ENCODE measurements at places on chromosomes 3 and 15.

- no peak for DNase-seq
Measured at GRCh38 chr15:71386448-71387236, 271.4 kb downstream of the THSD4 start.

- DNase-seq: no peak
Measured at GRCh38 chr3:145889730-145890129, 271.3 kb downstream of the PLOD2 start.

- DNase-seq: no peak
Measured at GRCh38 chr15:73923488-73924164, 2.6 kb upstream of the LOXL1 start.

DNA sequence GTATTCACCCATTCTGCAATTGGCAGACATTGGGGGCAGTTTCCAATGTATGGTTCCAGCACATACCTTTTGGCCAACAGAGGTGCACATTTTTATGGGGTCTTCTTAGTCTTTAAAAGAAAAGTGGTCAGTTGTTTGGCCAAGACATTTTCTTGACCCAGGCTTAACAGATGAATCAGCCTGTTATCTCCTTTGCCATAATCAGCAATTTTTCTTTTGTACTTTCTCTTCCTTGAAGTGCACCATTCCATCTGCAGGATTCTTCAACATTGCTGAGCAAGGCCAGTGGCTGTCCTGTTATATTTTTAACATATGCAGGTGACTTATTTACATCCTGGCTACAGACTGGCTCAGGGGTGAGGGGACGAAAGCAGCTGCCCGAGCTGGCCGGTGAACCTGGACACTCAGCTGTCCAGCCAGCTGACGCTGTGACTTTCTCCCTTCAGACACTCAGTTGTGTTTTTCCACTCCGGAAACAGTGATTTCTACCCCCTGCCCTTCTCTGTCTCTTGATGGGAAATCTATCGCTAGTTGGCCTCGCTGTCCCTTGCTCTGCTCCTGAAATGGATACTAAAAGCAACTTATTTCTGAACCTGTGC lies 96.5 kb upstream of the TNFAIP8L3 start:
- no peak for DNase-seq

GRCh38 chr3:73073091-73073707 lies 11.7 kb downstream of the EBLN2 start:
- DNase-seq: no peak

GRCh38 chr3:31906182-31906581 lies 74.9 kb downstream of the OSBPL10 start:
- DNase-seq: no peak

GRCh38 chr15:43102187-43102586 lies 3.7 kb downstream of the UBR1 start:
- DNase-seq: no peak

DNA sequence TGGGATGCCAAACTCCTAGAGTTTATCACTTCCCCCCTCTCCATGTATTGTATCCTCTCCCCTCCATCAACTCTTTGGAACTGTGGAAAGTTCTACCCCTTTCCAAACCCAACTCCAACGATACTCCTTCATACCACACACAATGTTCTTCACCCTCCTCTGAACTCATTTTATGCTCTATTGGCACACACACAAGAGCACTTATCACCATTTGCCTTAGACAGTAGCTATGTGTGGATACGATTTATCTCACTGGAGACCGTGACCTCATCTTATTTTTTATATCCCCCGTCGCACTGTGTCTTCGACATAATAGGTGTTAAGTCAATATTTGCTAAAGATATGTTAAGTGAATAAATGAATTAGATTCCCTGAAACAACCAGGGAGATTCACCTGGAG lies 316.5 kb upstream of the PROK2 start:
- no peak for DNase-seq

DNA sequence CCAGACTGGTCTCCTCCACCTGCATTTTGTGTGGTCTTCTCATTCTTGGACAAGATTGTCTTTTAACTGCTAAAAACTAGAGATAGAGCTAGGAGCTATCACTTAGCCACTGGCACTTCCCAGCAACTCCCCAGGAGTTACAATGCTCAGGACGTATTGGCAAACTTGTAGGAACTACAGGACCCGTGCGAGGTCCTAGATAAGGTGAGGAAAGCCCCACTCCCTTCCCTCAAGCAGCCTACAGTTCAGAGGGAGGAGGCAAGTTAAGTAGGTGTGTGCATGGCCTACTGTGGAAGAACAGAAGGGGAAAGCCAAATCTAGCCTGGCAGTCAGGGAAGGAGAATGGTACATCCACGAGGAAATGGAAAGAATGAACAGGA lies 504.7 kb upstream of the PROK2 start:
- no peak for DNase-seq

- no peak for DNase-seq
Measured at GRCh38 chr15:34133511-34133910, 31.6 kb downstream of the PGBD4 start.

DNA sequence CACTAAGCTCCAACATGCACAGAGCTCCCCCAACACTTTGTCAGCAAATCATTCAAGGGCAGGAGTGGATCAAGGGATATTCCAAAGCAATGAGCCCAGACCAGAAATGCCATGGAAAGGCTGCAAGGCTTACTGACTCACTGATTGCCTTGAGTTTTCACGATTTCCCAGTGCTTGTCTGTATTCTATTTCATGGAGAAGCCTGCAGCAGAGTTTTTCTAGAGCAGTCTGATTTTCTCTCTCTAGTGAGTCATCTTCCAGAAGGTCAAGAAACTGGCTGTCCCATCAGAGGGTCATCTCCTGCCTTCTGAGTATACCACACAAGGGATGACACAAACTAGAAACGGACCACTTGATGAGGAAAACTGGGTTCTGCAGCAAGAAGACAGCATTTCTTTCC lies 16.5 kb downstream of the LMCD1 start:
- DNase-seq: no peak

GRCh38 chr15:84740691-84741090 lies 7.7 kb upstream of the ZNF592 start:
- no peak for DNase-seq

DNA sequence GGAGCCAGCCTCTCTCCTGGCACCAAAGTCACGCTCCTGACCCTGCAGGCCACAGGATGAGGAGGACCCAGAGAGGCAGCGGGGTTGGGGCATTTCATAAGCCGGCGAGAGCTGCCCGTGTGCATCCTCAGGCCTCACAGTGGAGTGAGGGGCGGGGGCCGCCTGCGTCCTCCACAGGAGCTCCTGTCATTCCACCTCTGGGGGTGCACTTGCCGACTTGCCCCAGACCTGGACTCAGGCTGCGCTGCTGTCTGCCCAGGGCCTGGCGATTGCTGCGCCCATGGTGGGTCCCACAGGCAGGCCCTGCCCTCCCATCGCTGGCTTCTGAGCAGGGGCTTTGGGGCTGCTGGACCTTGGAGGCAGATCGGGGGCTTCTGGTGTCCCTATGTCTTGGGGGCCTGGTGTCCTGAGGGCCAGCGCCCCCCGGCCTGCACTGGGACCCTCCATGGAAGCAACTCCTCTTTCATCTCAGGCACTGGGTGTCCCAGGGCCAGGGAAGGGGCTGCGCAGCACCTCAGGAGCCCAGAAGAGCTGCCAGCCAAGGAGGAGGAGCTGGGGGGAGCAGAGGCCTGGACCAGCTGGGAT lies 184.0 kb downstream of the GOLGA6L6 start:
- no peak for DNase-seq

DNA sequence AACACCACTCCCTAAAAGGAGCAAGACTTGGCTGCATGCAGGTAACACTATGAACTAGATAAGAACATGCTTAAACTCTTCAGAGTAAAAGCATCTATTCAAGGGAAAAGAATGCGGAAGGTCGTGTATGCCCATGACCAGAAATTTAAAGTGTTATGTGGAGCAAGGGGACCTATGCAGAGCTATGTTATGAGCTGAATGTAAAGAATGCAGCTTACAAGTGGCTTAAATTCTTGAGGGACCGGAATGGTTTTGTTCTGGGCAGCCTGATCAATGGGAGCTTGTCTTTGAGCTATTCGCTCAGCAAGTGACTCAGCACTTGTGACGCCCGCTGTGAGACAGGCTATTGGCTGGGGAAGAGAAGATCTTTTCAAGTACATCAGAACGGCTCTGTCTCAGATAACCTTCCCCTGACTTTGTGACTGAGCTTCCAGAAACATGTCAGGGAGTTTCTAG lies 367.5 kb upstream of the THBS1 start:
- no peak for DNase-seq

GRCh38 chr3:94453864-94454263 lies 391.0 kb downstream of the NSUN3 start:
- no peak for DNase-seq

DNA sequence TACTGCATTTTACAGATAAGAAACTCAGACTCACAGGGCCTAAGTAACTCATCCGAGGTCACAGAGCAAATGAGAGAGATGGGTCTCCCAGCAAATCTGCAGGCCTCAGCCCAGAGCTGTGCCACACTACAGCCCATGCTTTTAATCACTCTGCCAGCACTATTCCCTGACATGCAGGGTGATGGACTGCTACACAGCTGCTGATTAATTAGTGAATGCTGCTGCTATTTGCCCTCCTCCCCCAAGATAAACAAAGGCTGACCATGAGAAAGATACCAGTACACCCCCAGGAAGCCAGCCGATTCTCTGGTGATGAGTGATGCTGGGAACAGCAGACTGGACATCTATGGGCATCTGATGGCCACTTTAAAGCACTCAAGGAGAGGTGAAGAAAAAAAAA lies 39.3 kb downstream of the RFTN1 start:
- DNase-seq: no peak
